ENCODE measurements at places on chromosomes 7 and 10.

DNA sequence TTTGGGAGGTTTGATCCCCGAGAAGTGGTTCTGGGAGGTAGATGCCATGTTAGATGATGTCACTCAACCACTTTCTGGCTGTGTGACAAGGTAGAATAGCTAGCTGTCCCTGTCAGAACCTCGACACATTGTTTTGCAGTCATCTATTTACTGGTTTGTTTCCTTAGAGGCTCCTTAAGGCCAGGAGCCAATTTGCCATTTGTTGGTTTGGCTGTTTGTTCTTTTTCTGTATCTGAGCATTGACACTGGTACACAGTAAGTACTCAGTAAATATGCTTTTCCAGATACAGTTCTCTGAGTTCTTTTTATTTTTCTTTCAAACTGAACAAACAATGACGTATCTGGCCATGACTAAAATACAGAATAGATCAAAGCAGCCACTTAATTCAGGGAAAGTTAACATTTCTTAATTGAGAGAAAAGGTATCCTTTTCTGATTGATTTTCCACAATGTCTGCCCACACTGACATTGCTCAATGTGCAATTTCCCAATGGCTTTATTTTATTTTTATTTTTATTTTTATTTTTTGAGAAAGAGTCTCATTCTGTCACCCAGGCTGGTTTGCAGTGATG is 121.6 kb downstream of the SPAG6 start:
- DNase-seq: no peak

GRCh38 chr10:111080224-111080623 is 3.4 kb downstream of the ADRA2A start:
- no peak for DNase-seq

DNA sequence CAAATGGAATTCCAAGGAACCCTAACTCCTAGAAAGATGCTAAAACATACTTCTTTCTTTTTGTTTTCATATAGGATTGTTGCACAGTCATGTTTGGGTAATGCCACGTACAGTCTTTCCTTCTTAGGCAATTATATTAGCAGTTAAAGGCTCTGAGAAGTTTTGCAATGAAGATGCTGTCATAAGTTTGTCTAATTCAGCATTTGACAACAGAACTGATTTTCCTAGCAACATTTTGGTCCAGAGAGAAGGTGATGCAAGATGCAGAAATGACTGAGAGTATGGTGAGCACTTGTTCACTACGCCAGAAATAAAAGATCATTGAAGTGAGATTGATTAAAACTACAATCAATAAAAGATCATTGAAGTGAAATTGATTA is 184.0 kb upstream of the PLXNA4 start:
- DNase-seq: peak; percentile 14

DNA sequence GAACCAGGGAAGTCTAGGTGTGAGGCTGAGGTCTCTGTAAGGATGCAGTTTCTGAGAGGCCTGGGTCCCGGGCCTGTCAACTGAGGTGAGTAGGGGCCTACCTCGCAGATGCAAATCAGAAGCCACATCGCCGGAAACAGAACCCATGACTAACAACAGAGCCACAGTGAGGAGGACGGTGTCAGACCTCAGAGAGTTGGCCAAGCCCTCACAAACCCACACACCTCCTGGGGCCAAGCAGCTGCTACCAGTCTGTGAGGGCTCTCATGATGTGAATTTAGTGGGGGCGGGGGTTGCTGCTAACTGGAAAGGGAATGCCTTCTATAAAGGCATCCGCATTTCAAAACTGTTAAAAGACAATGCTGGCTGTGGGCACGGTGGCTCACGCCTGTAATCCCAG is 103.0 kb downstream of the COBL start:
- DNase-seq: no peak

- DNase-seq: no peak
These were observed 69.5 kb downstream of the ARID5B start for GRCh38 chr10:61971003-61971325.

DNA sequence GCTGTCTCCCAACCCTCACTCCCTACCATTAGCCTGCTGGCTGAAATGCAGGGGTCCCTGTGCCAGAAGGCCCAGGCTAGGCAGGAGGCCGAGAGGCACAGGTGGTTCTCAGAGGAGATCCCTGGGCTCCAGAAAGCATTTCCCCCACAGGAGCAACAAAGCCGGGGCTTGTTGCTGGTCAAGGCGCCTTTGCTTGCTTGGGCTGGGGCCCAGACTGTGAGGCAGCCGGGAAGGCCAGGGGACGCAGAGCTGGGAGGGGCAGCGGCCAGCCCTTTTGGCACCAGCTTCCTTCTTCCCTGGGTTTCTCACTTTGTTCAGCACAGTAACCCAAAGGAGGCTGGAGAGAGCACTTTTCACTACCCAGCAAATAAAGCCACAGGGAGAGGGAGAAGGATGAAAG is 48.6 kb downstream of the FBXW4 start:
- DNase-seq: no peak

DNA sequence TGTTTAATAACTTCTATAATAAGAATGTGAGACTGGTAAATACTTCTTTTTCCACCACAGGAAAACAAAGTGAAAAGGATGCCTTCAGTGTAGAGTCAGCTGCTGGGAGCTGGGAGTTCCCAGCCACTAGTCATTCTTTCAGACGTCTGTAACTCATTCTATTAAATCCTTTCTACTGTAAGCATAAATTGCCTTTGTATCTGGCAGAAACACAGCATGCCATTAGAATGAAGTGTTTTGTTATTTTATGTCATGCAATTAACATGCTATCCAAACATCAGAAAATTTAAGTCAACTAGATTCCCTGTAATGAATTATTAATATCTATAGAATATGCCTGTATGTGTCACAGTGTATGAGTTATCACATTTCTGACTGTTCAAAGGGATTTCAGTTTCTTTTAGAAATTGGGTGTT is 14.3 kb downstream of the BPGM start:
- no peak for DNase-seq

DNA sequence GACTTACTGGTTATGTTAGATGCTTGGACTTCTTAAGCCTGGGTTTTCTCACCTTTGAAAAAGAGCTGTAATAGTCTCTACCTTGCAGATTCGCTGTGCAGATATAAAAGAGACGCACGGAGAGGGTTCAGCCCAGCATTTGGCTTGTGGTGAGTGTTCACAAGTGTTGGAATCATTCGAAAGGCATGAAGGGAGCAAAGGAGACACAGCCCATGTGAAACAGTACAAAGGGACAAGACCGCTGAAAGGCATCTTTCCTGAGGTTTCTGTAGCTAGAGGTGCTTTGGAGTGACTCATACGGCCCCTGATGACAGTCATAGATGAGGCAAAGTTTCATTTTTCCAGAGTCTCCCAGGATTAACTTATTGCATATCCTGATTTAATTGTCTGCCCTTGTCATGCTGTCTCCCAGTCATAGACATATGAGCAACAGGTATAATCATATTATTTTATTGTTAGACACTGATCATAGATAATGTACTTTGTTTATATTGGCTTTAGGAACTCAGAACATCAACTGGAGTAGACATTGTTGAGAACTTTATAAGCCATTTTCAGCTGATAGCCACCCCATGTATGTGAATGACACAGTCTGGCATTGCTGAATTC is 171.1 kb downstream of the ADRA2A start:
- DNase-seq: no peak

DNA sequence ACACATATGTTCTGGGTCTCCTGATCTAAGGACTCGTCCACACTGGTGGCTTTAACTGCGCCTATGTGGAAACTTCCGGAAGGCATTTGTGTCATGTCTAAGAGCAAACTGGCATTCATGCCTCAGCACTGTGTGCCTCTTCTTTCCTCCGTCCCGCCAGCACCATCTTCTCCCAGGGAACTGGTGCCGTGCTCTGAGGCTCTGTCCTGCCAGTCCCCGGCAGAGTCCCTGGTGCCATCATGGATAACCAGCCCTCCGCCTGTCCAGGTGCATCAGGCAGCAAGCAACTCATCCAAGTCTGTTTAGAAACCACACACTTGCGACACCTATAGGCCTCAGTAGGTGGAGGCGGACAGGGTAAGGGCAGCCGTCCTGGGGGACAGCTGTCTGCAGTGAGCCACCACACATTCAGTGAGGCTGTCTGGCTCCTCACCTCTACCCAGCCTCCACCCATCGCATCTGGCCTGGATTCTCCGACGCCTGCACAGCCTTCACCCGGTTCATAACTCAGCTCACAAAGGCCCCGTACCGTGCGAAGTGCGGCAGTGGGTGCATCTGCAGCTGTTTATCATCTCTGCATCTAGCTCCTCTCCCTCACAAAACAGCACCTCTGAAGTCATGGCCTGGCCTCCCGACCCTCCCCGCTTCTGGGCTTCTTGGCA is 162.7 kb downstream of the DIP2C start:
- no peak for DNase-seq

- no peak for DNase-seq
These were observed 341.1 kb downstream of the PLXDC2 start for GRCh38 chr10:20157314-20157713.

GRCh38 chr7:140810830-140811556 is 113.7 kb downstream of the BRAF start:
- peak; percentile 85 for DNase-seq

DNA sequence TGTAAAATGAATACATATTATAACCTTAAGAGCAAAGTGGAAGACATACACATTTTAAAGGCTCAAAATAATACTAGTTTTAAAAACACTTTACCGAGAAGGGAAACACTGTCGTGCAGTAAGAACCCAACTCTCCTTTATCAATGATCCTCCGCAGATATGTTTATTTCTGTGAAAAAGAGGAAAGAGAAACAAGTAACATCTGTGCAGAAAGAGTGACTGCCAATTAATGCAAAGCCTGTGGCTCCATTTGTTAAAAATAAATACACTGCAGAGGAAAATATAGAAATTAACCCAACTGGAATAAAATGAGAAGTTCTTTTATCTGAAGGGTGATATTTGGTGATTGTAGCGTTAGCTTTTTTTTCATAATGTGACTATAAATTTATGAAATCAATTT is 62.7 kb downstream of the HGF start:
- no peak for DNase-seq

DNA sequence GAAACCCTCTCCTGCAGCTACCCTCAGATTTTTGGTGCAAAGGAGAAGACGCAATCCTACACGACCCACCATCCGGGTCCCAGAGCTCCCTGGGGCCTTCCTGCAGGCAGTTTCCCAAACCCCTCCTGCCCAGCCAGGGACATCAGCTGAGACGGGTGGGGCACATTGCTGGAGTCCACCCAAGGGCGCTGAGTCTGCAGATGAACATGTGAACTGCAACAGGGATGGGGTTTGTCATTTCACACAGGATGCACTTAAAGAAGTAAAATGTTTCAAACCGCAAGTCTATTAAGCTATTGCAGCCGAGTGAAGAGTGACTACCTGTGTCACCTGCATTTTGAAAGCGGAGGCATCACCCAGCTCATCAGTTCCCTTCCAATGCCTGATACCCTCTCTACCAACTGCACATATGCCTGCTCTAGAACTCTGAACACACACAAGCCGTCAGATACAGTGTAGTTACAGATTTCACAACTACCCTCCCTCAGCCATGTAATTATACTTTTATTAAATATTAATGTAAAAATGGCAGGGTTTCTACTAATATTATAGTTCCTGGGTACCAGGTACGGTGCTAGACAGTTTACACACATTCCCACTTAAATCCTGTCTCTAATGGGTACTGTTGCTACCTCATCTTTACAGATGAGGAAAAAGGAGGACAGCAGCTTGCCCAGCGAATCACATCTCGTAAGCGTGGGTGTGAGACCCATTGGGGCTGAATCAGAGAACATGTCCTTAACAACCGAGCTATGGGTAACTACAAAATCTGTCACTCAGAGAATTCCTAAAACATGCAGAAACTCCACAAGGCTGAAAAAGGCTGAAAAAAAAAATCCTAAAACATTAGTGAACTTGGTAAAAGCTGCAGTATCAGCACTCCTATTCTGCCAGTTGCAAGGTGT is 71.2 kb downstream of the GRB10 start:
- DNase-seq: peak; percentile 44

DNA sequence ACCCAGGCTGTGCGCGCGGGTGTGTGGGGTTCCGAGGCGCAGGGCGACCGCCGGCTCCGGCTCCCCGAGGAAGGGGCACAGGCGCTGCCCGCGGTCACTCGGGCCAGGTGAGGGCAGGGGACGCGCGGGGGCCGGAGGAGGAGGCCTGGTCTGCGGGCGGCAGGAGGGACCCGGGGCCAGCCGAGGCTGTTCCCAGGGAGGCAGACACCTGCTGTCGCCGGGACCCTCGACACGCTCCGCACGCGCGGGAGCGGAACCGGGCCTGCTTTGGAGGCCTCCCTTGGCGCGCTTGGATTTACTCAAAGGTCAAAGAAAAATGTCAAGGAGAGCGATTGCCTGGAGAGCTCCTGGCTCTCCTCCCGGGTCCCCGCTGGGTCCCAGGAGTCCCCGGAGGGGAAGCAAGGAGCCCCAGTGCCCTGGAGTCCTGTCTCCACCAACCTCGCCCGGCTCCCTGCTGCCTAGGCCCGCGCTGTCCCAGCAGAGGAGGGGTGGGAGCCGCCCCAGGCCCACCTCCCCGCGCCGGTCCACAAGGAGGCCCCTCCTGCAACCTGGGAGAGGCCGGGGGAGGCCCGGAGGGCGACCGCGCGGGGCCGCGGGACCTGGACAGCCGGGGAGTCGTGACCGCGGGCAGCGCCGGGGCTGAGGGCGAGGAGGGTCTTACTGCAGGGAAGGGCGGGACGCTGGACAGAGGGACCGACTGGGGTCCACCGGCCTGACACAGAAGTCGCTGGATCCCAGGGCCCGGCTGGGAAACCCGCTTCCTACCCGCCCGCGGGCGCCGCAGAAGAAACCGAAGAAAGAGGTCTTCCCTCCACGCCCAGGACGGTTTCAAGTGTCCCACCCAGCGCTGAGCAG is 348.9 kb downstream of the DNAJB6 start:
- DNase-seq: no peak

- no peak for DNase-seq
These were observed 96.7 kb upstream of the ADO start for GRCh38 chr10:62707810-62708209.

GRCh38 chr10:126671402-126671975 is 996 bp upstream of the C10orf90 start:
- no peak for DNase-seq

- DNase-seq: no peak
These were observed 362.5 kb upstream of the ZMIZ1 start for GRCh38 chr10:78706256-78706655.

DNA sequence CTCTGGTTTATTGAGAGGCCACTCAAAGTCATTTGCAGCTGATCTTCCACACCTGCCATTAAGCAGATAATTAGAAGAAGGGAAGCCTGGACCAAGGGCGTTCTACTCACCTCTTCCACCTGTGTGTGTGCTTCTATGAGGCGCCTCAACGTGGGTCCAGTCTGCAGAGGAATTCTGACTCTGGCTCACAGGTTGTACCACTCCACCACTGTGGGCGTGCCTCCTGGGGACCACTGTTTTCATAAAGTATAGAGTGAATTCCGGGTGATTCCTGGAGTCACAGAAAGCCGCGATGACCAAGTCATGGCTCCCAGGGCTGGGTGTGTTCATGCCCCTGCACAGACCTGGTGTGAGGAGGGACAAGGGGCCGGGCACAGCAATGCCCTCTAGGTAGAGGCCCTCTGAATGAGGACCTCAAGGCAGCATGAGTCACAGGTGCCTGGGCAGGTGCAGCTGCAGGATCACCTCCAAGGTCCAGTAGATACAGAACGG is 408.3 kb upstream of the MGMT start:
- no peak for DNase-seq

- no peak for DNase-seq
These were observed 28.9 kb downstream of the PARP12 start for GRCh38 chr7:140033779-140034363.
